ENCODE measurements at places on chromosomes 16 and 17. TPM values are rescaled to one million over a fixed set of nuclear protein-coding genes. Genes with fewer than 3 reads are reported as not detected.
A peak's percentile ranks its signal among the peaks of the same experiment; 100 is the strongest.

DNA sequence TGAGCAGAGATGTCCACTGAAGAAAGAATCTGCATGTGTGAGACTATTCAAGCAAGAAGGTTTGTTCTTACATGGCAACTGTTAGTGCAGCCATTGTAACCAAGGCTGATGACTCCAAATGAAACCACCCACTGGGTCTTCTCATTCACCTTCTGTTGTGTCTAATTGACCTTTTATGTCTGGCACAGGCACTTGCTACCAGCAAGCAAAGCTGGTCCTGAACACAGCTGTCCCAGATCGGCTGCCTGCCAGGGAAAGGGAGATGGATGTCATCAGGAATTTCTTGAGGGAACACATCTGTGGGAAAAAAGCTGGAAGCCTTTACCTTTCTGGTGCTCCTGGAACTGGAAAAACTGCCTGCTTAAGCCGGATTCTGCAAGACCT lies 3.6 kb downstream of the CDC6 start:
- no peak for DNase-seq

- DNase-seq, result no peak
These were observed 27.2 kb downstream of the HASPIN start for GRCh38 chr17:3750926-3751325.

- no peak for DNase-seq
These were observed 14.5 kb downstream of the EMC8 start for GRCh38 chr16:85784813-85785212.

GRCh38 chr17:77572851-77573250 lies 385.7 kb upstream of the TNRC6C start:
- no peak for DNase-seq

DNA sequence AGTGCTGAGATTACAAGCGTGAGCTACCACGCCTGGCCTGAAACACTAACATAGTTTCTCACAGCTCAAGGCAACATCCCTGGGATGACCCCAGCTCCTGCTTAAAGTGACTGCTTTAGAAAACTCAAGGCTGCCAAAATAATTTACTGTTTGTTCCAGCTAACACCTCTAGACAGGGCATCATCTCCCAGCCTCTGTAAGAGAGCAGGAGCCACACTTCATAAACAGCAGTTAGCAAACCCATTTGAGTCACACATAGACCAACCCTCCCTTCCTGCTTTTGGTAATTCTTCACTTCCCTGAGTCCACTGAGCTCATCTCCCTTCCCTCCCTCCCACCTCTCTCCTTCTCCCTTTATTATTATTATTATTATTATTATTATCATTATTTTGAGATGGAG lies 201.3 kb downstream of the XYLT1 start:
- no peak for DNase-seq

DNA sequence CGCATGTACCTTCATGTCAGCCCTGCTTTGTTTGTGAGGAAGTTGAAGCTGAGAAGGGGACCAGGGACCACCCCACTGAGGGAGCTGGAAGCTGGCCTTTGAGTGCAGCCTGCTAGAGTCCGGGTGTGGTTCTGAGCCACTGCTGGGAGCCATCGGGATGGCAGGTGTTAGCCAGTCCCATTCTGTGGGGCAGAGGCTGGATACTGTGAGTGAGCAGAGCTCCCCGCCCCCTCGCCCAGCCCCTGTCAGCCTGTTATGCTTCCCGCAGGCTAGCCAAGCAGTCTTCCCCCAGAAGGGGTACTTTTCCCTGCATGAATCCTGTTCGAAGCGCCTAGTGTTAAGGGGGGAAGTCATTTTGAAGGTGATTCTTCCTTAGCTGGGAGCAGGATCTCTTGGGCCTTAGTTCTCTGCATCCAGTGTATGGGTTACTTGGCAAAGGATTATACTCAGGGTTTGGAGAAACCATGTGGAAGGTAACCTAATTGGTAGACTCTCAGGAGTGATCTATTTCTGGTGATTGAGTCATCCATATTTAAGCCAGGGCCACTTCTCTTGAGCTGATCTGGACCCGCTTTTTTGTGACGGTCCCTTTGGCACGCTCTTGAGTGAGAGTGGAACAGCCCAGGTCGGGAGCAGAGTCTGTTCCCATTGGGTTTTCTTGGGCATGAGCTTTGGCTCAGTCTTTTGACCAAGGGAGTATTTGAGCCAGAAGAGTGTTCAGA lies 23.8 kb downstream of the AKAP1 start:
- no peak for DNase-seq

GRCh38 chr16:69201787-69202186 lies 14.8 kb downstream of the SNTB2 start:
- DNase-seq, result no peak

DNA sequence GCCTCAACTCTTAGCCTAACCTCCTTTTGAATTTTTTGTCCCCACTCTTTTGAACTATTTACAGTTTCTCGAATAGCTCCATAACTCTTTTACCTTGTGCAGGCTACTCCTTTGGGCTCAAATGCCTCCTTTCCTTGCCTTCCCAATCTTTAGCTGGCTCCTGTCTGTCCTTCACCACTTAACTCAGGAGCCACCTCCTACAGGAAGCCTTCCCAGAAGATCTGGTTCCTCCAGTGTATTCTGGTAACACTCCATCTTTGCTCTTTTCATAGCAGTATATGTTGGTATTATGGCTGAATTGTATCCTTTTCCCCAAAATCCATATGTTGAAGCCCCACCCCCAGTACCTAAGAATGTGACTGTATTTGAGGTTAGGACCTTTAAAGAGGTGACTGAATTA lies 9.0 kb upstream of the GRB2 start:
- no peak for DNase-seq

- DNase-seq, result no peak
These were observed 21.2 kb upstream of the GINS2 start for GRCh38 chr16:85709766-85710585.

DNA sequence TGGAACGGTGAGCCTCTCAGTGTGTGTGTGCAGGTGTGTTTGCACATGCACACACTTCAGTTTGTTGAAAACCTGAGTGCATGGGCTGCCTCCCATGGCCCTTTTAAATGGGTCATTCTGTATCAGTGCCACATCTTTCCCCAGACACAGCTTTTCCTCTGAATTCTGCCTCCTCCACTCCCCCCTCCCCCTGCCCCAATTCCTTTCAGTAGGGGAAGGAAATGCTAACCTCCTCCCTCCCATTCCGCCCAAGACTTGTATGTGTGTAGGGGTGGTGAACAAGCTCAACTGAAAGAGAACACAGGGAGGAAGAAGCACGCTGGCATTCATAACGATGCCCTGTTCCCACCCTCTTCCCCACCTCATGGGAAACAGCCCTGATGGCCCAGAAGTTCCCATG lies 34.3 kb downstream of the C17orf75 start:
- DNase-seq, result no peak

GRCh38 chr16:79130616-79131015 lies 469.9 kb downstream of the MAF start:
- DNase-seq, result no peak

GRCh38 chr17:35164716-35165115 lies 17.1 kb downstream of the UNC45B start:
- no peak for DNase-seq

- DNase-seq, result no peak
These were observed 23.3 kb downstream of the CPNE2 start for GRCh38 chr16:57115514-57116182.

DNA sequence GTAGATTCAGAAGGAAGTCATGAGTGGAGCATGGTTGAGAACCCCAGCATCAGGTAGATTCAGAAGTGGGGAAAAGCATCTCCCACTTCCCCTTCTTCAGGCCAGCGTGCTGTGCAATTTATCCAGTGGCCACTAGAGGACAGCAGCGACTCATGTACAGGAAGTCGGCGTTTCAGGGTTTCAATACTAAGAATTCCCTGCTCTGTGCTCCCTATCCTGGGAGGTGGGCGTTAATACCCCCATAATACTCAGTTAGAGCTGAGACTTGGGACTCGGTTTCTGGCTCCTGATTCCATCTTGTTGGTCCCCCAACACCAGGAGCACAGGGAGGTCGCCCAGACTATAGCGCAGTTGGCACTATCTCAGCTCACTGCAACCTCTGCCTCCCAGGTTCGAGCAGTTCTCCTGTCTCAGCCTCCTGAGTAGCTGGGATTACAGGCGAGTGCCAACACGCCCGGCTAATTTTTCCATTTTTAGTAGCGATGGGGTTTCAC lies 75.3 kb upstream of the AMZ2 start:
- DNase-seq, result peak; percentile 46

DNA sequence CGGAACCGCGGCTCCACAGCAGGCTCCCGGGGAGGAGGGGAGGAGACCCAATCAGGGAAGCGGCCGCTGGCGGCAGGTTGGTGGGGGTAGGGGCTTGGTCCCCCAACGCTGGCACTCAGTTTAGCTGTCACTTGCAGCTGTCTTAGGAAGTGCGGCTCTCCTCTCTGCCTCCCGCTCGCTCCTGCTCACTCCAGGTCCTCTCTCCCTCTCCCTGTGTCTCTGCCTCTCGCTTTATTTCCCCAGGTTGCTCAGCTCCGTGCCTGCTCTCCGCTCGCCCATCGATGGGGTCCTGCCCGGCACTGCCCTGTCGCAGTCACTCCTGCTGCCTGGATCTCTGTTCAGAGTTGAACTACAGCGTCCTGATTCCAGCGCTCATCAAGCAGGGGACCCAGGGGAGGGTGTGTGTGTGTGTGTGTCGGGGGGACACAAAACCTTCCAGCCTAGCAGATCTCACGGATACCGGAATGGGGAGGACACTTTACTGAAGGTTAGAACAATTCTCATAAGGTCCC lies 145.6 kb downstream of the ENGASE start:
- DNase-seq, result no peak

Gene FOXJ1
- total RNA-seq, result 0.28 TPM

Gene PHOSPHO1
- total RNA-seq, result 0.54 TPM

Gene ZNF200
- 12.4 TPM for total RNA-seq

Gene PRR11
- total RNA-seq, result 39.8 TPM

Gene RAP1GAP2
- 10.0 TPM for total RNA-seq

Gene YBX2
- total RNA-seq, result 54.9 TPM
